ENCODE measurements at places on chromosomes 3 and 15.

GRCh38 chr3:79729096-79729495, 38.7 kb downstream of the ROBO1 start:
- DNase-seq: no peak

DNA sequence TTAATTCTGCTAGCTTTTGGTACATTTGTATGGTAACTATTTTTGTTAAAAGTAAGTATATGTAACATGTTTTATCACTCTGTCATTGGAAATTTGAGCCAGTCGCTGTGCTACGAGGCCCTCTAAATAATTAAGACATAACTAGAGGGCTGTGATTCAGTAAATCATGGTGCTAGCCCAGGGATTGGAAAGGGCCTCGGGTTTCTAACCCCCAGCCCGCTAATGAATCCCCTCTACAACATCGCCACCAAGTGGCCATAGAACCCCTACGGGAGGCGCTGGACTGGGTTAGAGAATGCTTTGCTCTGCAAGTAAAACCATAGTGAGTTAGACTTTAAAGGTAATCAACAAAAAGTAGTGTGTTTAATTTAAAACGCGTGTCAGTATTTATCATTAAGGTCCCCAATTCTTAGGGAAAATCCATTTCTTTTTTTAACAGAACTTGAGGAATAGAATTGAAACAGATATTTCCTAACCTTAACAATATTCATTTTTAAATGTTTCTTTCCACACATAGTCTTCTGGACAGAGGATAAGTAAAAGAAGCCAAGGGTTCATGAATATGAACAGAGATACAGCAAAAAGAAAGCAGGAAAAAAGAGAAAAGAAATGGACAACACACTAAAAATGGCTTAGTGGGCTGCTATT, 744.7 kb downstream of the EPHA3 start:
- DNase-seq: peak; percentile 32

- no peak for DNase-seq
These were observed 10.6 kb upstream of the SLC9C1 start for GRCh38 chr3:112304611-112305010.

GRCh38 chr15:43081283-43081682, 24.6 kb downstream of the UBR1 start:
- DNase-seq: no peak

DNA sequence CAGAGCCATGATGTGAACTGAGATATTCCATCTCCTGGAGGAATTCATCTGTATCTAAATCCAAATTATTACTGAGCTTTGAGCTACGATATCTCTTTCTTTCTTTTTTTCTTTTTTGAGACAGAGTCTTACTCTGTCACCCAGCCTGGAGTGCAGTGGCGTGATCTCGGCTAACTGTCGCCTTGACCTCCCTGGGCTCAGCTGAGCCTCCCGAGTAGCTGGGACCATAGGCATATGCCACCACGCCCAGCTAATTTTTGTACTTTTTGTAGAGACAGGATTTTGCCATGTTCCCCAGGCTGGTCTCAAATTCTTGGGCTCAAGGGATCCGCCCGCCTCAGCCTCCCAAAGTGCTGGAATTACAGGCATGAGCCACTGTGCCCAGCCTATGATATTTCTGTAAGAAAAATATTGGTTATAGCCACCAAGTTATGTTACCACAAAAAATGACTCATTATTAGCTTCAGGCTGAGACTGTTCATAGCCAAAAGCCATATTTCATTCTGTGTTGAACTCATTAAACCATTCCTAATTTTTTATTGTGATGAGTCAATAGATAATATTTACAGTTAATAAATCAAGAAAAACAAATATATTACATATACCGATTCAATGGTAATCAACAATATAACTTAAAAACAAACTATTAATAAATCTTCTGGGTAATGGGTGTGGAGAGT, 27.1 kb upstream of the SLC30A4 start:
- DNase-seq: no peak

- DNase-seq: no peak
These were observed 194.9 kb downstream of the DPH6 start for GRCh38 chr15:35351059-35351458.

- no peak for DNase-seq
These were observed 426.5 kb upstream of the KCNMB2 start for GRCh38 chr3:178109691-178110090.

DNA sequence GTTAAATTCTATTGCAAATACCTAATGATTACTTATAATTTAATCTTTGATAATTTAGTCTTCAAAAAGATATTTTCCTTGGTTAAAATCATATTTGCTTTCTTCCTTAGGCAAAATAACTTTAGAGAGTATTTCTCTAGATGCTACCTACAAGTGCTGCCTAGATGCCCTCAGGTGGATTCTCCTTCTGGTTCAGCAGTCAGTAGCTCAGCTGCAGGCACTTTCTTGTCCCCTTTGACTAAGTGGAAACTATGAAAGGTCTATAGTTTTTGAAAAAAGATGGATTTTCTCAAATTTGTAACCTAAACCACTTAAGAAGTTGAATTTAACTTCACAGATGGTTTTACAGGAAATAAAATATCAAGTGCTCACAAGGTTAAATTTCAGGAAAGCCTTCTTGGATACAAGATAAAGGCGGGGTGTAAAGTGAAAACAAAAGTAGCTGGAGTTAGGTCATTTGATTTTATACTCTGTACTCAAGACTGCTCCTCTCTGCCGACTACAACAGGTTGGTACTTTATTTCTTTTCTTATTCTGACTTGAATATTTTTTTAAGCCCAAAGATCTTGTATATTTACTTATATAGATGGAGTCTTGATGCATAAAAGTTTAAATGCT, at the start of gene ACKR4:
Gene ACKR4, plus strand, starts transcription at position 455 of the 618 bp plus-strand sequence. CDS start 3,128 bp downstream, outside the sequence.
- DNase-seq: no peak

DNA sequence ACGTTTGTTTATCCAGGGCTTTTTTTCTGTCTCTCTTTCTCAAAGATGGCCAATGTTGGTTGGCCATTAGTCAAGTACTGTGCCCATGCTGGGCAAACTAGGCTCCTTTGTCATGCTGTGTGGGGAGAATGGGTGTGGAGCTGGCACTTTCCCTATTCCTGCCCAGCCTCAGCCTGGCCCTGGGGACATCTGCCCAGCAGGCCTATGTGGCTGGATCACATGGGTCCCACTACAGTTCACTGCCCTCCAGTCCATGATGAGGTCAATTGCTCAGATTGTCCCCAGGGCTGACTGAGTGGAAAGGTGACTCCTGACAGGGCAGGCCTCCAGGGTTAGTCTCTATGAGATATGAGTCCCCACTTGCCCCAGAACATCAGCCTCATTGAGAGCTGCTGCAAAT, 54.4 kb upstream of the HERC1 start:
- no peak for DNase-seq

DNA sequence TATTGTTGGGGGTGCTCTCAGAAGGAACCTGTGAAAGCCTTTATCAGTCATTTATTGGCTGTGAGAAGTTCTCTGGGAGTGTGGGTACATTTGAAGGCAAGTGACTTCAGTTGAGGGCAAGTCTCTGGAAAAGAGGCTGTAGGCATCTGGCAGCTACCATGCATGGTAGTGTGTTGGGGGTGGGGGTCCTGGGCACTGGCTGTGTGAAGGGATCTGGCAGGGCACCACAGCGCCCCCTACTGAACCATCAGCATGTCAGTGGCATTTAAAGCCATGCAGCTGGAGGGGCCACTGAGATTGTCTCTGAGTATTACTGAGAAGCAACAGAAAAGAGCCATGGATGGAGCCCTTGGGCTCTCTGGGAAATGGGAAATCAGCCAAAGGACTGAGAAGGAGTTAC, 30.6 kb downstream of the CRTAP start:
- no peak for DNase-seq

DNA sequence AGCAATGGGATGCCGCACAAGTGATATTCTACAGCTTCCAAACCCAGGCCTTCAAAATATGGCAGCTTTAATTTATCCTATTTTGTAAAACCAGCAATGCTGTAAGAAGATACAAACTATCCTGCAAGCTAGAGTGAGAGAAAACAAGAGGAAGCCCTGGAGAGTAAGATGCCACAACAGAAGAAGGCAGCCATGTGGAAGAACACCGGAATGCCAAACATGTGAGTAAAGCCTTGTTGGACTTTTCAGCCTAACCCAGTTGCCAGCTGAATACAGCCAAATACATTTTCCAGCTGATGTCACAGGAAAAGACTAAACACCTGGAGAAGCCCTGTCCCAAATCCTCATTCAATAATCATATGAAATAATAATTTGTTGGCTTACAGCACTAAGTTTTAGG, 1115.1 kb upstream of the CADM2 start:
- DNase-seq: no peak

- DNase-seq: no peak
These were observed 255.7 kb downstream of the ARRDC4 start for GRCh38 chr15:98216166-98216565.

GRCh38 chr3:170278627-170279026, 56.4 kb downstream of the PRKCI start:
- DNase-seq: no peak

GRCh38 chr3:78390221-78390620, 1350.3 kb downstream of the ROBO2 start:
- DNase-seq: no peak

DNA sequence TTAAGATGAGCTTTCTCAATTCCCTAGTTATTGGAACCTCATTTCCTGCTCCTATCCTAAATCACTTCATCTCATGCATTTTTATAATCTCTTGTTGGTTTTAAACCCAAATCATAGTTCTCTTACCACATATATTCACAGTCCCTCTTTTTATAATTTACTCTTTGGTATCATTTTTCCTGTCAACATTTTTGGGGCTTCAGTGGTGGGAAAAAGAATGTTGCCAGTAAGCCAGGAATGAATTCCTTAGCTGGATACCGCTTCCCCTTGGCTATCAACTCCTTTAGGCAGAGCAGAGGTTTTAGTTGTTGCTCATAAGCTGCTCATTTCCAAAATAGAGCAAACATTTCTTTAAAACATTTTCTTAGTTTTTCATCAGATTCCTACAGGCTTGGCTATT, 112.3 kb downstream of the GALK2 start:
- DNase-seq: no peak

Measured in SJSA1 (cell line).